ENCODE measurements at places on chromosomes 1 and 21. TPM values are rescaled to one million over a fixed set of nuclear protein-coding genes. Genes with fewer than 3 reads are reported as not detected.

The RPE65 gene
- total RNA-seq = not detected

DNA sequence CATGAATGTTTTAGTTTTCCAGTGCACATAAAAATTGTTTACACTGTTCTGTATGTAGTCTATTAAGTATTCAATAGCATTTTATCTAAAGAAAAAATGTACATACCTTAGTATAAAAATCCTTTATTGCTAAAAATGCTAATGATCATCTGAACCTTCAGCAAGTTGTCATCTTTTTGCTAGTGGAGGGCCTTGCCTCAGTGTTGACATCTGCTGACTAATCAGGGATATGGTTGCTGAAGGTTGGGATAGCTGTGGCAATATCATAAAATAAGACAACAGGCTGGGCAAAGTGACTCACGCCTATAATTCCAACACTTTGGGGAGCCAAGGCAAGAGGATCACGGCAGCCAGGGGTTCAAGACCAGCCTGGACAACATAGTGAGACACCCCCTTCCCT lies 9.0 kb downstream of the DYNLT5 start:
- no peak for DNase-seq

- DNase-seq = no peak
Measured at GRCh38 chr1:180954801-180955165, 42.1 kb downstream of the KIAA1614 start.

The RGS8 gene
- total RNA-seq = not detected

The SLAMF7 gene
- 5.5 TPM for total RNA-seq

DNA sequence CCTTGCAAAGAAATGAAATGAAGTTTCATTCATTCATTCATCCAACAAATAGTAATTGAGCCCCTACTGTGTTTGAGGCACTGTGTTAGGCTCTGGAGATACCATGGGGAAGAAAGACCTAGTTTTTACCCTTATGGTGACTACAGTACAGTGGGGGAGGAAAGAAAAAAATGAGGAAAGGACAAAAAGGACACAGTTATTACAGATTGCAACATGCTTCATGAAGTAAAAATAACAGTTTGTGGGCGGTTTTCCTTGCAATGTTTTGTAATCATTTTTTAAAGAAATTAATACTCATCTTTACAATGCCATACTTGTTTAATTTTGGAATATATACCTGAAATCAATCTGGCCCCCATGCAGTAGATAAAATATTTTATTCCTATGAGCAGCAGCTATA lies 120.3 kb downstream of the TM2D1 start:
- no peak for DNase-seq
